ENCODE measurements at places on chromosomes 2 and 18. TPM values are rescaled to one million over a fixed set of nuclear protein-coding genes. Genes with fewer than 3 reads are reported as not detected.

The PRKAG3 gene
- total RNA-seq: not detected

The ZBTB7C gene
- not detected for total RNA-seq

GRCh38 chr2:85939131-85939530 is 50.3 kb upstream of the ST3GAL5 start:
- no peak for DNase-seq

DNA sequence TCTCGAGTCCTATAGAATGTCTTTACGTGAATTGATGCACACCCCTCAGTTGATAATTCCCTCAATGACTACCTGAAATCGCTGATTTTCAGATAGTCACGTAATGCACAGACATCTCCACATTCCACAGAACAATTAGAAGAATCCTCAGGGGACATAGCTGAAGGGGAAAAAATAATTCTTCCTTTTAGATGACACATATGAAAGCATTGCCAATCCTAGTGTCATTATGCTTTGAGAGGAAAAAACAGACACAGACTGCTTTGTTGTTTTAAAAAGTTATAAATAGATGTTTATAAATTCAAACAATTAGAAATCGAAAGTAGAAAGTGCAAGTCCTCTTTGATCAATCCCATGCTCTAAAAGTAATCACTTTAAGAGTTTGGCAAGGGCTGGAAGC is 100.6 kb upstream of the FN1 start:
- DNase-seq: no peak

GRCh38 chr2:205720451-205720902 is 38.2 kb downstream of the NRP2 start:
- no peak for DNase-seq

DNA sequence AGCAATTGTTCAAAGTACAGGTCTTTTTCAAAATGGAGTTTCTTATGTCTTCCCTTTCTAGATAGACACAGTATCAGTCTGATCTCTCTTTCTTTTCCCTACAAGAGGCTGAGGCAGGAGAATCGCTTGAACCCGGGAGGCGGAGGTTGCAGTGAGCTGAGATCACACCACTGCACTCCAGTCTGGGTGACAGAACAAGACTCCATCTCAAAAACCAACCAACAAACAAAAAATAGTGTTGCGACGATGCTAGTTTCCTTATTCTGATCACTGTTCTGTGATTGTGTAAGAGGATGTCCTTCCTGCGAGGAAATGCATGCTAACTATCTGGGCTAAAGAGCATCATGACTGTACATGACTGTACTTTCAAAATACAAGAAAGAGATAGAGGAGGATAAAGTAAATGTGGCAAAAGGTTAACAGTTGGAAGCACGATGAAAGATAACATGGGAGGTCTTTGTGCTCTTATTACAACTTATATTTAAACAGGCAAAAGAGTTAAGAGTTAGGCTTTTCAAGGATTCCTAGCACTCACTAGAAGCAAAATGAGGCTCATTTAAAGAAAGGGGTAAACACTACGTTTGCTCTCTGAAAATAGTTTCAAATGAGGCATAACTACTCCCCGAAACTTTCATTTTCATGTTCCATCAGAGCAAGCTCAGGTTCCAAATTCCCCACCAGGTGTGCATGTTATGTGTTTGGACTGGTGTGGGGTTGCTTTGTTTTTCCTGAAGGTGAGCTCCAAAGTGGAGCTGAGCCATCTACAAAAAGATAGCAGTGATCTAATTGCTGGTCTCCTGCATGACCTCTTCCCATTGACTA is 23.8 kb downstream of the SOWAHC start:
- DNase-seq: peak; percentile 73

GRCh38 chr18:48589797-48590519 is 51.1 kb downstream of the CTIF start:
- no peak for DNase-seq

GRCh38 chr2:173393636-173394035 is 39.0 kb downstream of the CDCA7 start:
- no peak for DNase-seq

DNA sequence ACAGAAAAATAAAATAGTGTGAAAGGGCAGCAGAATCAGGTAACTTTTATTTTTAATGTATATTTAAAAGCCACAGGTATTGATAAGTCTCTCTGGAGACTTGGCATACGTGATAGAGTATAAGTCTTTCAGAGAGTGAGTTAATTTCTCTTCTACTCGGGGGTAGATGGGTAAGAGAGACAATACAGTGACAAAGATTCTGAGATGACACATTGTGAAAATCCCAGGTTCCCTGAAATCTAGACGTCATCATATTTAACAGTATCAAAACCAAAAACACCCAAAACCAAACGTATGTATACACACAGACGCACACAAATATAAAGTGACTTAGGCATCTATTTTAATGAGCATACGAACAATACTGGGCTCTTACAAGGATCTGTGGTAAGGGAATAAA is 33.3 kb downstream of the NIF3L1 start:
- DNase-seq: no peak

- no peak for DNase-seq
These were observed 134.3 kb upstream of the STON1 start for GRCh38 chr2:48395658-48396057.
